CD4-positive, CD25-positive, alpha-beta regulatory T cell (primary cell): ENCODE measurements at places on chromosomes 5 and 9. TPM values are rescaled to one million over a fixed set of nuclear protein-coding genes. Genes with fewer than 3 reads are reported as not detected.

The BBLN gene
- total RNA-seq, result 70.9 TPM

The CLIC3 gene
- 1.0 TPM for total RNA-seq

The PLAC8L1 gene
- total RNA-seq, result 0.67 TPM

The ENTREP1 gene
- total RNA-seq, result not detected

The FOXD4L4 gene
- not detected for total RNA-seq

The SPINK4 gene
- not detected for total RNA-seq

The AGXT2 gene
- not detected for total RNA-seq

The VDAC1 gene
- total RNA-seq, result 56.0 TPM

GRCh38 chr5:111854186-111854585 is 97.2 kb upstream of the NREP start:
- H3K4me1 ChIP-seq, result no peaks in the 10 kb centered on the region
- no peak for DNase-seq
- no peaks in the 10 kb centered on the region for H3K27me3 ChIP-seq
- no peaks in the 10 kb centered on the region for H3K36me3 ChIP-seq
- no peak overlapping the region for H3K27ac ChIP-seq
- no peak overlapping the region for H3K4me3 ChIP-seq

DNA sequence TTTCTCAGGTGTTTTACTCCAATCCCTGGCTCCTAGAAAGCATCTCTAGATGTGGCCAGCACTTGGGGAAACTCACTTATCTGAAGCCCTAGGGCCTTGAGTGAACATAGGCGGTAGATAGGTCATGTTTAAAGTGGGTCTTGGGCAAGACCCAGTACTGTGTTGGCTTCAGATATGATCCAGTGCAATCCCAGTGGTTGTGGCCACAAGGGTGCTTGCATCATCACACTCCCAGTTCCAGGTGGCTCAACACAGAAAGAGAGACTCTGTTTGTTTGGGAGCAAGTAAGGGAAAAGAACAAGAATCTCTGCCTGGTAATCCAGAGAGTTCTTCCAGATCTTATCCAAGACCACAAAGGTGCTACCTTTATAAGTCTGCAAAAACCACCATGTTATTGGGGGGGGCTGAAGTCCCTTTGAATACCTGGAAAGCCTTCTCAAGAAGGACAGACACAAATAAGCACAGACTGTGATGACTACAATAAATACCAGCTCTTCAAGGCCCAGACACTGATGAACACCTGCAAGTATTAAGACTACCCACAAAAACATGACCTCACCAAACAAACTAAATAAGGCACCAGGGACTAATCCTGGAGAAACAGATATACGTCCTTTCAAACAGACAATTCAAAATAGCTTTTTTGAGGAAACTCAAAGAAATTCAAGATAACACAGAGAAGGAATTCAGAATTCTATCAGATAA is 114.7 kb downstream of the LURAP1L start:
- H3K27me3 ChIP-seq, result no peaks in the 10 kb centered on the region
- DNase-seq, result no peak
- H3K36me3 ChIP-seq, result no peaks in the 10 kb centered on the region
- no peak overlapping the region for H3K27ac ChIP-seq
- H3K4me3 ChIP-seq, result no peak overlapping the region

DNA sequence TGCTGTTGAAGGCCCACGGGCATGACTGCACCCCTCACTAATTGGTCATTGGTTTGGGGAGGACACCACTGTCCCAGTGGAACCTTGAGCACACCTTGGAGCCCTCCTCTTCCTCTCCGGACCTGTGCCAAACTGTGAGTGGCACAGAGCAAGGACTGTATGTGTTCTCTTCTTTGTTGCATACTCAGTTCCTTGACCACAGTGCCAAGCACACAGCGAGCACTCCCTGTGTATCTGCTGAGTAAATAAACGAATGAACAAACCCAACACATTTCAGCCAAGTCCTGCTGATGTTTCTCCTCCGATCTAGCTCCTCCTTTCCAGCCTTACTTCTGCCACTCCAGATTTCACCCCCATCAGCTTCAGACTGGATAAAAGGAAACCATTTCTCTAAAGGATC is 2.7 kb upstream of the TRIM52 start:
- no peak overlapping the region for H3K4me3 ChIP-seq
- no peak for DNase-seq
- H3K4me1 ChIP-seq, result peaks cover 25% of the 10 kb centered on the region

DNA sequence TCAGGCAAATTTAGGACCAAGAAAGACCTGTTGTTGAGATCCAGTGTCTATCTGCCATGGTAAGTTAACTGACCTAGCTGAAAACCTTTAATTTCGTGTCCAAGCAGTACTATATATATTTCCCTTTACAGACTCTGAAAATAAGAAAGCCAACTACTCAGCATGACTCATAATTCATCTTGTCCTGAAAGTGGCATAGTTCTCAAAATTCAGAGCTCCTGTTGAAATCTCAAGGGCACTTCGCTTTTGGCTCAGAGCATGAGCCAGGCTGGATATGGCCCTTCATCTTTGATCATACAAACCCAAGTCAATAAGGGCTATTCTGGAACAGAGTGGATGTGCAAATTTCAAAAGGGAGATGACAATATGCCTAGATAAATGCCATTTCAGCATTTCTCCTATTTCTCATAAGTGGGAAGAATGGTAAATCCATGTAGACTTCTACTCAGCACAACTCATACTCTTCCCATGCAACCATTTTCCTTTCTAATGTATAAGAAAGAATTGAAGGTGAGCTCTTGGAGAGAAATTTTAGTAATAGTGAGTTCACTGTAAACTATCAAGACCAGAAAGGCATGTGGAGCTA is 567.9 kb upstream of the DAB2 start:
- H3K4me1 ChIP-seq, result no peaks in the 10 kb centered on the region
- DNase-seq, result no peak
- H3K27me3 ChIP-seq, result peaks cover 17% of the 10 kb centered on the region
- H3K27ac ChIP-seq, result no peak overlapping the region
- H3K4me3 ChIP-seq, result no peak overlapping the region
- no peaks in the 10 kb centered on the region for H3K36me3 ChIP-seq

GRCh38 chr9:108443741-108444140 is 412.0 kb downstream of the ACTL7B start:
- no peak overlapping the region for H3K4me3 ChIP-seq
- no peaks in the 10 kb centered on the region for H3K36me3 ChIP-seq
- no peak for DNase-seq
- no peaks in the 10 kb centered on the region for H3K4me1 ChIP-seq
- no peak overlapping the region for H3K27ac ChIP-seq
- no peaks in the 10 kb centered on the region for H3K27me3 ChIP-seq

DNA sequence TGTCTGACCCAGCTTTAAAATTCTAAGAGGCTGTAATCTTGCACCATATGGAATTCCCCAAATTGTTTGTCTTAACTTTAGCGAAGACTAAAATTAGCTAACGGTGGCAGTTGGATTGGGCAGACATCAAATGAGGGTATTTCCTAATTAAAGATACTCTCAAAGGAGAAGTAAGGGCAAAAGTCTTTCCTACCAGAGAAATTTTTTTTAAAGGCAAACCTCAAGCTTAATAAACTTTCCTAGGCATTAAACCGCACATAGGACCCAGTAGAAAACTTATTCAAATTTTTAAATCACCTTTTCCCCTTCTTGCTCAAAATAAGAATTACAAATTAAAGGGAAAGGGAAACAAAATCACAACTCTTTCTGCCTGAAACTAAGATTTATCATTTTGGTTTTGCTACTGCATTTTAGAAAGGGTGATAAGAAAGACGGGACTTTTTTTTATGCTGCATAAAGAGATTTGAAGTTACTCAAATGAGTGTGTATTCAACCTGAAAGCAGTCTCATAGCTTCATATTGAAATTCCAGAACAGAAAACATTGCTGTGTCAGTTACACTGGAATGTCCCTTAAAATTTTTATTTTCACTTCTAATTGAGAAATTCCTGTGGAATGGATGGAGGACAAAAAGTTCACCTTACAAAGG is 189.1 kb upstream of the PTGER4 start:
- peaks cover 17% of the 10 kb centered on the region for H3K4me1 ChIP-seq
- no peaks in the 10 kb centered on the region for H3K36me3 ChIP-seq
- no peaks in the 10 kb centered on the region for H3K27me3 ChIP-seq
- peak overlapping the region; percentile 22 for H3K4me3 ChIP-seq
- no peak for DNase-seq

- no peak overlapping the region for H3K27ac ChIP-seq
- no peak overlapping the region for H3K4me3 ChIP-seq
- no peak for DNase-seq
- no peaks in the 10 kb centered on the region for H3K27me3 ChIP-seq
Observed at GRCh38 chr5:115050866-115051265, 118.8 kb downstream of the TRIM36 start.

- no peak overlapping the region for H3K27ac ChIP-seq
- peaks cover 24% of the 10 kb centered on the region for H3K27me3 ChIP-seq
- DNase-seq, result no peak
- no peak overlapping the region for H3K4me3 ChIP-seq
- H3K4me1 ChIP-seq, result peaks cover 33% of the 10 kb centered on the region
Observed at GRCh38 chr9:127393645-127394044, 3.3 kb upstream of the SLC2A8 start.

GRCh38 chr5:140240987-140241706 is 61.8 kb downstream of the PFDN1 start:
- H3K27ac ChIP-seq, result no peak overlapping the region
- H3K4me1 ChIP-seq, result no peaks in the 10 kb centered on the region

DNA sequence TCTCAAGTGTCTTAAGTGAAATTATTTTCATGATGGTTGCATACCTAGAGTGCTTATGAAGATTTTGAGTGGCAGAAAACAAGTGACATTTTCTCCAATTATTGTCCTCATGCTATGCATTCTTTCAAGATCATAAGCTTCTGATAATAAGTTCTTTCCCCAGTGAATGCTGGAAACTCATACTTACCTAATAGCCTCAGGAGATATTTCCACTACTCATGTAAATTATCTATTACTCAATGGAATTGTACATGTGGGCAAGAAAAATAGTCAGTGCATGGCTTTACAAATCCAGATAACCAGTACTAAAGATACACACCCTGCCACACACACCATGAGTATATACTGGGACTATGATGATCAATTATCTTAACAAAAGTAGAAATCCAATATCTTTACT is 1219.4 kb upstream of the C9orf72 start:
- no peak for DNase-seq
- no peaks in the 10 kb centered on the region for H3K36me3 ChIP-seq
- H3K27me3 ChIP-seq, result no peaks in the 10 kb centered on the region
- H3K4me3 ChIP-seq, result no peak overlapping the region
- no peak overlapping the region for H3K27ac ChIP-seq
- H3K4me1 ChIP-seq, result no peaks in the 10 kb centered on the region

DNA sequence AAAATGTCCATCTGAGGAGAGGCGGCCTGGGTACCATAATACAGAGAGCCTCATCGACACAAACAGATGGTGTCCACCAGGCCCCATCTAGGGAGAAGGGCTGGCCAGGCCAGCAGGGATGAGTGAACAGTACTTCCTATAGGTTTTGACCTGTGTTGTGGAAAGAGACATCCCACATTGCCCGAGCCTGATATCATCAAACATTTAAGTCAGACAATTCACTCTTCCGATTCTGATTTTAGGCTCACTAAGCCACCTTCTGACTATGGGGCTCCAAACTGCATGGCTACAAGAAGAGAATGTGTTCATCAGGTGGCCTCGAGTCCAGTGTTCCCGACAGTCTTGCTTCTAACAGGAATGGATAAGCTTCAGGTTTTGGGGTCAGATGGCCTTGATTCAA is 38.9 kb downstream of the SLC22A5 start:
- H3K36me3 ChIP-seq, result no peaks in the 10 kb centered on the region
- H3K4me1 ChIP-seq, result peaks cover 48% of the 10 kb centered on the region
- no peaks in the 10 kb centered on the region for H3K27me3 ChIP-seq
- DNase-seq, result no peak
- peak overlapping the region; percentile 98 for H3K27ac ChIP-seq

DNA sequence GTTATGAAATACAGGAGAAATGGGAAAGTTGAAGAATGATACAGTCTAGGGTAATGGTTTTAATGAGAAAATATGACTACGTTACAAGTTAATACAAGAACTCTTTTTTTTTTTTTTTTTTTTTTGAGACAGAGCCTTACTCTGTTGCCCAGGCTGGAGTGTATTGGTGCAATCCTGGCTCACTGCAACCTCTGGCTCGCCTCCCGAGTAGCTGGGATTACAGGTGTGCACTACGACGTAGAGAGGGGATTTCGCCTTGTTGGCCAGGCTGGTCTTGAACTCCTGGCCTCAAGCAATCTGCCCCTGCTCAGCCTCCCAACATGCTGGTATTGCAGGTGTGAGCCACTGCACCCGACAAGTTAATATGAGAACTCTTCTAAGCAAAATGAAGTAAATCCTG is 77.1 kb upstream of the SELENOP start:
- no peak for DNase-seq
- peaks cover 33% of the 10 kb centered on the region for H3K27me3 ChIP-seq
- H3K36me3 ChIP-seq, result no peaks in the 10 kb centered on the region
- H3K4me3 ChIP-seq, result no peak overlapping the region

GRCh38 chr5:153661897-153662296 is 171.4 kb downstream of the GRIA1 start:
- H3K4me3 ChIP-seq, result no peak overlapping the region
- no peak overlapping the region for H3K27ac ChIP-seq
- H3K4me1 ChIP-seq, result no peaks in the 10 kb centered on the region
- H3K36me3 ChIP-seq, result no peaks in the 10 kb centered on the region

DNA sequence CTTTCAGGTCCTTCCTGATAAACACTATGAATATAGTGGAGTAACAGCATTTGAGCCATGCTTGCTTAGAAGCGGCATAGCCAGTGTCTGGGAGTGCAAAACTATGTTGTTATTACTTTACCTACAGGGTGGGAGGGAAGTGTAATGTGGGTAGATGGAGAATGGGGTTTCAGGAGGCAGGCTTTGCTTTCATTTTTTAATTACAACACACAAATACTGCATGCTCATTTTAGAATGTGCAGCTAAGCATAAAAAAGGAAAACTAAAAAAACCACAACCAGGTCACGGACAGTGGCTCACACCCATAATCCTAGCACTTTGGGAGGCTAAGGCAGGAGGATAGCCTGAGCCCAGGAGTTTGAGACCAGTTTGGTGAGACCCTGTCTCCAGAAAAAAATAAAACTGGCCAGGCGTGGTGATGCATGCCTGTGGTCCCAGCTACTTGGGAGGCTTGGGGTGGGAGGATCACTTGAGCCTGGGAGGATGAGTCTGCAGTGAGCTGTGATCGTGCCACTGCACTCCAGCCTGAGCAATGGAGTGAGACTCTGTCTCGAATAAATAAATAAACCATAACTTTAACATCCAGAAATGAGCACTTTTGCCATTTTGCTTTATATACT is 20.2 kb downstream of the HAVCR1 start:
- DNase-seq, result no peak
- H3K27ac ChIP-seq, result no peak overlapping the region
- H3K4me3 ChIP-seq, result no peak overlapping the region
